ENCODE measurements at places on chromosomes 3 and 15. TPM values are rescaled to one million over a fixed set of nuclear protein-coding genes. Genes with fewer than 3 reads are reported as not detected.

ALDH1L1 gene
- total RNA-seq = 4.7 TPM

IQCH gene
- 5.2 TPM for total RNA-seq

TRAIP gene
- 16.2 TPM for total RNA-seq

ZPLD1 gene
- total RNA-seq = not detected

GRCh38 chr15:70503073-70503745, 260.1 kb downstream of the UACA start:
- peaks cover 12% of the 10 kb centered on the region for H3K4me1 ChIP-seq
- H3K4me3 ChIP-seq = no peak overlapping the region
- no peak overlapping the region for H3K27ac ChIP-seq
- H3K36me3 ChIP-seq = no peaks in the 10 kb centered on the region
- no peak for DNase-seq
- peaks cover 48% of the 10 kb centered on the region for H3K27me3 ChIP-seq

DNA sequence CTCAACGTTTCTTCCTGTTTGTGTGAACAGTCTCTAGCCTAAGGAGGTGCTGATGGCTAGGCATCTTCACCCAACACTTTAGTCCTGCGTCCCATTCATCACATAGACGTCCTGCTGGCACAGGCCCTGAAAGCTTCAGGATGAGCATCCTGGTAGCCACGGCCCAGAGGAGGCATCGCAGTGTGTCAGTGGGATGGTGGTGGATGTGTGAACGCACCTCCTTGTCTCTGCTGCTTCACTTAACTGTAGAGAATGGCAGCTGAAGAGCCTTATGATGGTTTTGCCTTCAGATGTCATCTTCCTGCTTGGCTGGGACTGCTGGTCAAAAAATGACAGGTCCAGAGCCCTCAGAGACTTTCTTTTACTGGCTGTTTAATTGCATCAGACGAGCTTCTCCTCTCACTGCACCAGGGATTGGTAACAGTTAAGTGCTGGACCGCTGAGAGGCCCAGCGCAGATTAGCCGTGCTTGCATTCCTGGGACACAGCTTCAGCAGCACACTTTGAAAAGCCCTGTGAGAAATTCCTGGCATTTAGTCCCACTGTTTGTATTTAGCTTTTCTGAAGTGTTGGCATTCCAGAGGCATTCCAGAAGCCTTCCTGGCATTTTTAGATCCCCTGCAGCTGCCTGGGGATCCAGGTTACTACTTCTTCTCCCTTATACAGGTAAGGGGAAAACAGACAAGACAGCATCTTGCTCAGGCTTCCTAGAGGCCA, 132.4 kb upstream of the PLXNA1 start:
- peak; percentile 30 for DNase-seq
- H3K4me3 ChIP-seq = no peak overlapping the region
- no peaks in the 10 kb centered on the region for H3K27me3 ChIP-seq
- peak overlapping the region; percentile 79 for H3K27ac ChIP-seq

DNA sequence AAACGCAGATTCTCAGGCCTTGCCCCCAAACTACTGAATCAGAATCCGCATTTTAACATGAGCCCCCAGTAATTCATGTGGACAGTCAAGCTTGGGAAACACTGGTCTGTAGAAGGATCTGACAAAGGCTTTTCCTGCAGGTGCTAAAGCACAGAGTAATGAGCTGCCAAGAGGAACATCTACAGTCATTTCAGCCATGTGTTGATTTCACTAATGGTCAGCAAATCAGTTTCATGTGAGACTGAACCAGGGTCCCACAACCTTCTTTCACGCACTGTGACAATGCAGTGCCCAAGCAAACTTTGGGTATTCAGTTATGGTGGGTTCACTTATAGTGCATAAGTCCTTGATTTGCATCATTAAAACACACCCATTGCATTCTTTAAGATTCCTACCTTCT, 237.6 kb downstream of the TUSC7 start:
- H3K4me3 ChIP-seq = no peak overlapping the region
- H3K36me3 ChIP-seq = no peaks in the 10 kb centered on the region
- peak overlapping the region; percentile 89 for H3K27ac ChIP-seq
- DNase-seq = no peak

DNA sequence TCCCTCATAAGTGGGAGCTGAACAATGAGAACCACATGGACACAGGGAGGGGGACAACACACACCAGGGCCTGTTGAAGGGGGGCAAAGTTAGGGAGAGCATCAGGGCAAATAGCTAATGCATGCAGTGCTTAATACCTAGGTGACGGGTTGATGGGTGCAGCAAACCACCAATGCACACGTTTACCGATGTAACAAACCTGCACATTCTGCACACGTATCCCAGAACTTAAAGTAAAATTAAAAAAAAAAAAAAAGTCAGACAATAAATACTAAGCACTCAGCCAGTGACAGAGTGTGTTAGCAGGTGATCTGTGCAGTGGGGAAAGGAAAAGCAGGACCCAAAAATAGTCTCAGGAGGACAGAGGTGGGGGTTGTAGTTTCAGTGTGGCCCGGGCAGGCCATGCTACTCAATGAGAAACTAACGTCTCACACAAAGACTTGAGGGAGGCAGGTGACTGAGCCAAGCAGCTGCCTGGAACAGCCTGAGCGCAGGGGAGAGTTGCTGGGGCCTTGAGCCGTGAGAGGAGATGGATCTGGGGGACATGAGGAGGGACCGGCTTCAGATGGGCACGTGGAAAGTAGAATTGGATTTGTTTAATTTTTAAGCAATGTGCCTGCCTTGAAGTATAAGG, 18.4 kb downstream of the ANKDD1A start:
- H3K4me1 ChIP-seq = no peaks in the 10 kb centered on the region
- H3K27me3 ChIP-seq = no peaks in the 10 kb centered on the region
- no peaks in the 10 kb centered on the region for H3K36me3 ChIP-seq
- H3K27ac ChIP-seq = no peak overlapping the region
- no peak for DNase-seq

DNA sequence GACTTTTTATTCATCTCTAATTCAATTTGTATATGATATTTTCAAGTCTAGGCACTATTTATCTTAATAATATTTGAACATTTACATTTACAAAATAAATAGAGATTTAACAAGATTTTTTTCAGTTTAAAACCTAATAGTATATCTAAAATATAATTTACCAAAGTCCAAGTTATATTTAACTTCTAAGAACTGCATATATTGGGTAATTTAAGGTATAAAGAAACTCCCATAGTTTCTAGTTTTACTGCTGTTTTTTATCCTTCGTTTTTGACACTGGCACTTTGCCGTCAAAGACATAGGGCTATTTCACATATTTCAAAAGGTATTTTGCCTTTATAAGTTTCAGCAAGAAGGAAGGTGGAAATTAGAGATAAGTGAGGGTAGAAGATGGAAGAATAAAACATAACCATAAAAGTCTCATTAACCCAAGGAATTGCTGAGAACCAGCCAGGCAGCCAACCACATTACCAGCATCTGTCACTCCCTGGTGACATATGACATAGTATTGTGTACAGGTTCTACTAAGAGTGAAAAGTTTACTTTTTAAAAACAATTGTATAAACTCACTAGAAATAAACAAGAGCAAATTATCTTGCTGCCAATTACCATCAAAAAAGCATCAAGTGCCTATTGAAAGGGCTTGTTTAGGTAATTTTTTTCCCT, 251.5 kb downstream of the NSUN3 start:
- no peak for DNase-seq
- no peak overlapping the region for H3K4me3 ChIP-seq
- H3K27me3 ChIP-seq = no peaks in the 10 kb centered on the region
- no peaks in the 10 kb centered on the region for H3K36me3 ChIP-seq

DNA sequence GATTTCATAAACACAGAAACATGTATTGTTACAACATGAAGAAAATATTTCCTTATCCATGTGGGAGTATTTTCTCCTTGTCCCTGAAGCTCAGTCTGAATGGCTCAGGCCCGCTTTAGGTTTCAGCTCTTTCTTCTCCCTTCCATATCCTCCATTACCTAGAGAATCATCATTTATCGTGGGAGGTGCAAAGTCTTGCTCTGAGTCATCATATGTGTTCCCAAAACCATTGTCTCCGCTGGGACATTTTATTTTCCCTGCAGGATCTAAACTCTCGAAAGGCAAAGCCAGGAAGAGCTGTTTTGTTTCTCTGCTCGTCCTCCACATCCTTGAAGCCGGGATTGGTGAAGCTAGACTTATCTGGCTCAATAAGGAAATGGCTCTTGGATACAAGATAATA, 571.2 kb downstream of the EDEM1 start:
- no peak for DNase-seq
- no peak overlapping the region for H3K4me3 ChIP-seq
- H3K27ac ChIP-seq = no peak overlapping the region

DNA sequence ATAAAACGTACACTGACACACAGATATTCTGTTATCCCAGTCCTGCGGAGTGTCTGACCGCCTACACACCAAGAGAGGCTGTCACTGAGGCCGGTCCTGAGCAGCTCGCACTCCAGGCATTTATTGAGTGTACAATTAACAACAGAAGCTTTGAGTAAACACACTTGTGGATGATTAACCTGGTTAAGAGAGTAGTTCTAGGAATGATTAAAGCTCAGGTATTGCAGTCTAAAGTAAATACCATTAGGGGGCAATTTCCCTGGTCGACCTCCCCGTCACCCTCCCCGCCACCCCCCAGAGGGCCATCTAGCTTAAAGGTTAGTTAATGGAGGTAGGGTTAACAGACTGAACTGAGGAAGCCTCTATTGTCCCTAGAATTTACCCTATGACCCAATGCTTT, 1278.5 kb downstream of the NSUN3 start:
- peak overlapping the region; percentile 79 for H3K27ac ChIP-seq
- H3K27me3 ChIP-seq = no peaks in the 10 kb centered on the region
- peaks cover 40% of the 10 kb centered on the region for H3K4me1 ChIP-seq
- peak; percentile 17 for DNase-seq

DNA sequence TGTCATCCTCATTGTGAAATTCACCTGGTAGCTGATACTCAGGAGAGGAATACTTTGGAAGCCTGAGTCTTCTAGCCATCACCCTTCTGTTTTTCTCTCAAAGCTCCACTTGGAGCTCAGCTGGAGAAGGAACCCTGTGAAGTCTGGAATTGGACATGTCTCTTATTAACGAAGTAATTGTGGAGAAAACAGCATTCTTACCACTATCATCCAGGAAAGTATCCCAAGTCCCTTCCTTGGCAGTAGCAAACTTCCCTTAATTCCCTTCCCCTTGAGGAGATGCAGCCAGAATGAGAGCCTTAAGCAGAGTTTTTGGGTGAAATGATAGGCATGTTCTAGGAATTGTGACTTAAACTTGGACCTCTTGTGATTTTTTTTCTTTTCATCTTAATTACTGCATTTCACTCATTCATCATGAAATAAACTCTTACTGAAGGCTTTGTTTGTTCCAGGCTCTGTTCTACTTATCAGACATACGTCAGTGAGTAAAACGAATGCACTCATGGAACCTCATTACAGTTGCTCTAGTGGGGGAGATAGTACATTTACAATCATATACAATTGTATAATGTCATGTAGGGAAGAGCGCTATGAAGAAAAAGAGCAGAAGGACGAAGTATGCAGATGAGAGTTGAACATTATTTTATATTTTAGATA, 30.5 kb upstream of the TCF12 start:
- H3K27ac ChIP-seq = peak overlapping the region; percentile 90
- no peaks in the 10 kb centered on the region for H3K36me3 ChIP-seq
- peak overlapping the region; percentile 82 for H3K4me3 ChIP-seq
- no peaks in the 10 kb centered on the region for H3K27me3 ChIP-seq
- DNase-seq = no peak

DNA sequence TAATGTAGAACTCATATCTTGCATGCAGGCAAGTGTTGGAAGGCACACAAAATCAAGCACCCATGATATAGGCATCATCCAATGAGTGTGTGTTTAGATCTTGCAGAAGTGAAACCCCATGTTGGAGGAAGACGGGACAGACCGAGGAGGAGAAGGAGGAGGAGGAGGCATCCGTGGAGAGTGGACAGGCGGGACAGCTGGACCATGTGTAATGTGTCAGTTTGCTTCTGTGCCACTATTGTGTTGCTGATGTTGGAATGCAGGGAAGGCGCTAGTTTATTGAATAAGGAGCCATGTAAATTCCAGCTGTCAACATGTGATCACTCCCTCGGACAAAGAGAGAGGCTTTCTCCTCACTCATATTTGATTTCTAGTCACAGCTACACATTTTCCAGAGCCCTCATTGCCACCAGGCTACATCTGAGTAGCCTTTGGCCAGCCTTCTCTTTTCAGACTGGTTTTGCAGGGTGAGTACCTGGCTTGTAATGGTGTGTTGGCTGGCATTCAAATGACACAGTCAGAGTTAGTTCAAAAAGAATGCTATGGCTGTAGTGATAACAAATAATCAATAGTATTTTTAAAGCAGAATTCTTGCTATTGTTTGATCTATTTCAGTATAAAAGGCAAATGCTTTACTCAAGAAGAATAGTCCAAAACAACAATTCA, 1037.6 kb upstream of the NR2F2 start:
- peaks cover 30% of the 10 kb centered on the region for H3K4me1 ChIP-seq
- H3K27ac ChIP-seq = no peak overlapping the region
- DNase-seq = no peak
- H3K4me3 ChIP-seq = no peak overlapping the region

GRCh38 chr3:113008117-113008516, 17.3 kb downstream of the GTPBP8 start:
- no peak overlapping the region for H3K27ac ChIP-seq
- no peaks in the 10 kb centered on the region for H3K27me3 ChIP-seq
- no peak overlapping the region for H3K4me3 ChIP-seq
- H3K36me3 ChIP-seq = peaks cover 25% of the 10 kb centered on the region
- H3K4me1 ChIP-seq = peaks cover 4% of the 10 kb centered on the region
- DNase-seq = no peak

DNA sequence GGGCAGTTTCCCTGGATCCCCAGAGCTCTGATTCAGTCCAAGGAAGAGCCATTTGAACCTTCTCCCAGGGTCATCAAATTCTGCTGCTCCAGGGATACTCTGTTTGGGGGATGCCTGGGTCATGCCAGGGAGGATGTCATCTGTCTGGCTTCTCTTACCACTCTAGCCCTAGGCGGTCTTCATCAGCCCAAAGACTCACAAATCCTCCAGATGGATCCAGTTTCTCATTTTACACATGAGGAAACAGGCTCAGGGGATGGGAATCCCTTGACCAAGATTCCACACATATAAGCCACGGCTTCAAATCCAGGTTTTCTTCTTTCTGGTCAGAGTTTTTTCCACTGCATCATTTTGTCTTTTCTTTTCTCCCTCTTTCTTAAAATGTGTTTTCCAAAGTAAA, 36.7 kb downstream of the SLC28A1 start:
- H3K4me3 ChIP-seq = no peak overlapping the region
- peaks cover 1% of the 10 kb centered on the region for H3K4me1 ChIP-seq
- H3K27me3 ChIP-seq = peaks cover 3% of the 10 kb centered on the region
- H3K27ac ChIP-seq = no peak overlapping the region

DNA sequence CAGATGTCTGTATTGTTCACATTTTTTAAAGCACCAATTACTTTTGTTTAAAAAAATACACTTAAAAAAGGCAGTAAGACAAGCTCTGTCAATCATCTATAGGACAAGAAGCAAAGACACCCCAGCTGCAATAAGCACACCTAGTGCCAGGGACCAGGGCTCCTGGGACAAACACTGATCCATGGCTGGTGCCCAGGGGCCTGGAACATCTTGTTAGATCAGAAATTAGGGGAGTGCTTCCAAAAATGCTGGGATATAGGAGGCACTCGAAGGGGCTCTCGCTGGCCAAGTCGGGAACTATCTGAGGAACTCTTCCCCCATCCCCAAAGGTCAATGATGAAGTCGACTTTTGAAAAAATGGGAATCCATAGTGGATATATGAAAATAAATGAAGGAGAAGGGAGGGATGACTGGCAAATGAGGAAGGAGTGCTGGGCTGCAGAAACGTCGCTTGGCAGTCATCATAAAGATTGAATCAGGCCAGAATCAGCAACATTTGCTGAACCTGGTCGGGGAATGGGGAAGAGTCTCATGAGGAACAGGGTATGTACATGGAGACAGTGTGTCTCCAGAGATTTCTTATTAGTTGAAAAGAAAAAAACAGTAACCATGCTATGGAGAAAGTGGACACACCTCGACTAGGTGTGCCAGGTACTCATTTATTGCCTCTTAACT, 28.5 kb downstream of the TSPAN3 start:
- no peak for DNase-seq
- no peak overlapping the region for H3K27ac ChIP-seq
- H3K36me3 ChIP-seq = peaks cover 35% of the 10 kb centered on the region
- no peak overlapping the region for H3K4me3 ChIP-seq
- no peaks in the 10 kb centered on the region for H3K27me3 ChIP-seq
